ENCODE measurements at places on chromosomes 16 and 17.
A peak's percentile ranks its signal among the peaks of the same experiment; 100 is the strongest.

DNA sequence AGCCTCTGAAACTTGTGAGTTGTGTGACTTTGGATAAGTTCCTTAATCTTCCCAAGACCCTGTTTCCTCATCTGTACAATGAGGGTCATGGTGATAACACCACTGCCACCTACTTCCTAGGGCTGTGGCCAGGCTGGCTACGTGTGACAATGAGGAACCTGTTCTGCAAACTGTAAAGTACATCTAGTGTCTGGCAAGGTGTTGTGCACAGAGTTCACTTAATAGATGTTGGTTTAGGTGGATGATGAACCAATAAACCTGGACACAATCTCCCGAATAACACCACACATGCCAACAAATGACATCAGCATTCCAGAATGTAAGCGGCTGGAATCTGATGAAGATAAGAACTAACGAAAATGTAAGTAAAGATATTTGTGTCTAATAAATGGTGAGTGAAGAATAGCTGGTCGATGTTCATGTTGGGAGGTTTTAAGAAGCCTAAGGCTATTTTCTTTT, 82.3 kb downstream of the MARCHF10 start:
- no peak for DNase-seq

GRCh38 chr17:73030995-73031394, 61.5 kb downstream of the SLC39A11 start:
- DNase-seq = no peak

- DNase-seq = peak; percentile 86
Observed at GRCh38 chr17:29613352-29613837, 9.3 kb downstream of the CORO6 start.

DNA sequence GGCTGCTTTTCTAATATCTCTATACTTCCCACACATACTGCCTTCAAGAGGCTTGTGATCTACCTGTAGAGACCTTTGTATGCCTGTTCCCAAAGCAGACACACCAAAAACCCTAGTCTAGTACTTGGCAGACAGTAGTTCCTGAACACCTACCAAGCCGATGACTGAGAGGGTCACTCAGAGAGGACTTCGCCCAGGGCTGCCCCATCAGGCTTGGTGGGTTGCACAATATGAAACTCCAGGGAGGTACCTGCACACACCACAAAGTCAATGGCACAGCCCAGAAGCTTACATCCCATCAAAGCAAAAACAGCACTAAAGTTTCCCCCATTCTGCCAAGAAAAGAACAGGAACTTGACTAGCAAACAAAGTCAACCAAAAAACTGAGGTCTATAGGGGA, 30.3 kb downstream of the ASPA start:
- DNase-seq = no peak

- no peak for DNase-seq
Observed at GRCh38 chr16:50284131-50284911, 18.0 kb downstream of the ADCY7 start.

DNA sequence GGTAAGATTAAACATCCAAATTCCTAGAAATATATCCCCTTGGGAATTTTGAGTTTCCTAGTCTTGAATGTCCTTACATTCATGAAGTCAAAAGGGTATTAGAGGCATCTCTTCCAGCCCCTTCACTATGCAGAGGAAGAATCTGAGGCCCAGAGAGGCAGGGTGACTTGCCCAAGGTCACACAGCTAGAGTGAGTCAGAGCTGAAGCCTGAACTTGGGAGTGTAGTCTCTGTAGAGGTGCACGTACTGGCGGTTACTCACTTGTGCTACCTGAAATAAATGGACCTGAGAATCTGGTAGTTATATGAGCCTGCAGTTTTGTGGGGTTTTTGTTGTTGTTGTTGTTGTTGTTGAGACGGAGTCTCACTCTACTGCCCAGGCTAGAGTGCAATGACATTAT, 164.0 kb downstream of the XYLT1 start:
- no peak for DNase-seq

DNA sequence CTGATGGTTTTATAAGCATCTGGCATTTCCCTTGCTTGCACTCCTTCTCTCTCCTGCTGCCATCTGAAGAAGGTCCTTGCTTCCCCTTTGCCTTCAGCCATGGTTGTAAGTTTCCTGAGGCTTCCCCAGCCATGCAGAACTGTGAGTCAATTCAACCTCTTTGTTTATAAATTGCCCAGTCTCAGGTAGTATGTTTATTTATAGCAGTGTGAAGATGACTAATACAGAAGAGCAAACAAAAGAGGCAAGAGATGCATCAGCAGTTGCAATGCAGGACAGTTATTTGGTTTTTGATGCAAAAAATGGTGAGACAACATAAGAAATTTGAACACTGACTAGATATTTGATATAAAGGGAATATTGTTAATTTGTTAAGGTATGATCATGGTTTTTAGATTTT, 16.8 kb downstream of the TMEM100 start:
- no peak for DNase-seq

DNA sequence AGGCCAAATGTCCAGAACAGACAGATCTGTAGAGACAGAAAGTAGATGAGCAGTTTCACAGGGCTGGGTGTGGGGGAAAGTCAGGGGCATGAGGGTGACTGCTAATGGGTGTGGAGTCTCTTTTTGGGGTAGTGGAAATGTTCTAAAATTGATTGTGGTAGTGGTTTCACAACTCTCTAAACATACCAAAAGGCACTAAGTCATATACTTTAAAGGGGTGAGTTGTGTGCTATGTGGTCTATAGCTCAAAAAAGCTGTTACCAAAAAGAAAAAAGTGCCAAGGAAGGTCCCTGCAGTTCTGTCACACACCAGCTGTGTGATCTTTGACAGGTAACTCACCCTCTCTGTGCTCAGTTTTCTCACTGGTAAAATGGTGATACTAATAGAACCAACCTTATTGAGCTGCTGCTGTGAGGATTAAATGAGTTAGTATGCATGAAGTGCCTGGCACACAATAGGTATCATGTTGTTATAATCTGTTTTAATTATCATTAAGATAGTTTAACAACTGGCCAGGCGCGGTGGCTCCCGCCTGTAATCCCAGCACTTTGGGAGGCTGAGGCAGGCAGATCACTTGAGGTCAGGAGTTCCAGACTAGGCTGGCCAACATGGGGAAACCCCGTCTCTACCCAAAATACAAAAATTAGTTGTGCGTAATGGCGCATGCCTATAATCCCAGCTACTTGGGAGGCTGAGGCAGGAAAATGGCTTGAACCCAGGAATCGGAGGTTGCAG, 10.3 kb downstream of the ITGAX start:
- DNase-seq = no peak

DNA sequence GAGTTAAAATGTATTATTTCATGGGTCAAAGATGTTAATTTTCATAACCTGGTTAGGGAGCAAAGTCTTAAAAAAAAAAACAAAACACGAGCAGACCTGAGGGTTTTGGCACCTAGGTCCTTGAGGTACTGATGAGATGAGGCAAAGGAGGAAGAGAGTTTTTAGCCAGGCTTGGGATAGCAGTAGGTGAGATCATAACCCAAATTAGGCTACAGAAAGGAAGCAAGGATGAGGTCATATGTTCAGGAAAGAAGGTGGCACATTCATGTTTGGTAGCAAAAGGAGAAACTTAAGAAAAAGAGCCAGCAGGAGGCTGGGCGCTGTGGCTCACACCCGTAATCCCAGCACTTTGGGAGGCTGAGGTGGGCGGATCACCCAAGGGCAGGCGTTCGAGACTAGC, 2.8 kb downstream of the ATXN1L start:
- no peak for DNase-seq

- DNase-seq = no peak
Observed at GRCh38 chr17:9443811-9444210, 131.8 kb downstream of the STX8 start.

- DNase-seq = no peak
Observed at GRCh38 chr17:80876950-80877728, 114.5 kb upstream of the CHMP6 start.

DNA sequence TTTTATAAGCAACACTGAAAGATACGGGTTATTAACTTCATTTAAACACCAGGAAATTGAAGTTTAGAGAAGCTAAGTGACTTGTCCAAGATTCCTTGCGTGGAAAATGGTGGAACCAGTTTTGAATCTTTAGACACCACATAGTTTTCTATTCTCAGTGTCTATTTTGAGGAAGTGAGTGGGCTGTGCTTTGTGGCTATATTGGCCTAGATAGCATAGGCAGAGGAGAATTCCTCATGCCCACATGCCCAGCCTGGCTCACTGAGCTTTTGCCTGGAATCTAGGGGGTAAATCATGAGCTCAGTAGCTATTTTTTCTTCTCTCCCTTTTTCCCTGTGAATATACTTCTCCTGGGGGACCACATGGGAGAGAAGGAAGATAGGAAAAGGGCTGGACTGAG, 431.3 kb downstream of the HS3ST3B1 start:
- DNase-seq = no peak

DNA sequence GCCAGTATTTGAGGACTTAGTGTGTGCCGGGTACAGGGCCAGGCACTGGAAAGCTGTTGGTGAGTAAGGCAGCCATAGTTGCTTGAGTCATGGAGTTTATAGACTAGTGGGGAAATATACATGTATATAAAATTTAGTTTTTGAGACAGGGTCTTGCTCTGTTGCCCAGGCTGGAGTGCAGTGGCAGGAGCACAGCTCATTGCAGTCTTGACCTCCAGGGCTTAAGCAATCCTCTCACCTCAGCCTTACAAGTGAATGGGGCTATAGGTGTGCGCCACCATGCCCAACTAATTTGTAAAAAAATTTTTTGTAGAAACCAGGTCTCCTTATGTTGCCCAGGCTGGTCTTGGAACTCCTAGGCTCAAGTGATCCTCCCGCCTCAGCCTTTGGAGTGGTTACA, 2.4 kb downstream of the PDP2 start:
- DNase-seq = no peak

DNA sequence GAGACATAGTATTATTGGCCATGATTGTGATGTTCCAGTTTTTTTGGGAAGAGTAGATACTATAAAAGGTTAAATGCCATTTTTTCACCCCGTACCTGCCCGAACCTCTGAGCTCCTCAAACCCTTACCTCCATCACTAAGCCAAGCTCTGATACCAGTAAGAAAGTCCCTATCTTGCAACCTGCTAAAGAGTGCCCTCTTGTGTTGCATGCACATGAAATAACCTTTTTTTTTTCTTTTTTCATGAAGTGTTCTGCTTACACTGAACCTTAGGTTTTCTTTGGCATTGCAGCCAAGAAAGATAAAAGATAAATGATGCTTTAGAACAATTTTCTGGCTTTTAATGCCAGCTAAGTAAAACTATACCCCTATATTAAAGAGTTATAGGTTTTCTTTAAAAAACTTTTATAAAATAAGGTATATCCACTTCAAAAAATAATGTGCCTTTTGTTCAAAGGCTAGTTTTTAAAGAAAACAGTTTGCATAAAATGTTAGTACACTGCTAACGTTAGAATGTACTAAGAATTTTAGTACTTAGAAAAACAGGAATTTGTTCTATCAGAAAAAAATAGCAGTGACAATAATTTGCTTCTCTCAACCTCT, 295.3 kb upstream of the PMFBP1 start:
- DNase-seq = no peak

DNA sequence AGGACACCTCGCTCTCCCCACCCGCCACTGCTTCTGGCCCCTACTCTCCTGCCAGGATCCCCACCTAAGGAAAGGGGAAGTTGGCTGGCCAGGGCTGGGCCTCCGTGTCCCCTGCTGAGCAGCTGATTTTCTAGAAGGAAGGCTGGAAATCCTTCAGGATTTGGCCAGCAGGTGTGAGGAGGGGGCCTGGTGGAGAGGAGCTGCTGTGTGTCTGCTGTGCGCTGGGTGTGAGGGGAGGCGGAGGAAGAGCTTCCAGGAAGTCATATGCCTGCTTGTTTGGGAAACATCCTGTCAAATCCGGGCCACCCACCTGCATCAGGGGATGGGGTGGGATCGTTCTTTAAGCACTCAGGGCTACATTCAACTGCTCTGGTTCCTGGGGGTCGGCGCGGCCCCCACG, 28.6 kb downstream of the TPSG1 start:
- DNase-seq = no peak

- DNase-seq = no peak
Observed at GRCh38 chr17:58079300-58080033, 3.8 kb upstream of the DYNLL2 start.

DNA sequence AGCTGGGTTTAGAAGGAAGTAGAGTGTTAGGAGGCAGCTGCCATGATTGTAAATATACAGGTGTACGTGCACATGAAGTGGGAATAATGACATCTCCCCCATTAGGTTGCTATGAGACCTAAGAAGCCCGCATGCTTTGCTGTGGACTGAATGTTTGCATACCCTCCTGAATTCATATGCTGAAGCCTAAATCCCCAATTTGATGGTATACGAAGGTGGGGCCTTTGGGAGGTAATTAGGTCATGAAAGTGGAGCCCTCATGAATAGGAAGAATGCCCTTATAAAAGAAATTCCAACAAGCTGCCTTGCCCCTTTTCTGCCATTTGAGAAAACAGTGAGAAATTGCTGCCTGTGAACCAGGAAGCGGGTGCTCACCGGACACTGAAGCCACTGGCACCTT, 44.0 kb downstream of the CCDC182 start:
- DNase-seq = no peak

- DNase-seq = no peak
Observed at GRCh38 chr17:50439008-50439407, 13.0 kb downstream of the ACSF2 start.

DNA sequence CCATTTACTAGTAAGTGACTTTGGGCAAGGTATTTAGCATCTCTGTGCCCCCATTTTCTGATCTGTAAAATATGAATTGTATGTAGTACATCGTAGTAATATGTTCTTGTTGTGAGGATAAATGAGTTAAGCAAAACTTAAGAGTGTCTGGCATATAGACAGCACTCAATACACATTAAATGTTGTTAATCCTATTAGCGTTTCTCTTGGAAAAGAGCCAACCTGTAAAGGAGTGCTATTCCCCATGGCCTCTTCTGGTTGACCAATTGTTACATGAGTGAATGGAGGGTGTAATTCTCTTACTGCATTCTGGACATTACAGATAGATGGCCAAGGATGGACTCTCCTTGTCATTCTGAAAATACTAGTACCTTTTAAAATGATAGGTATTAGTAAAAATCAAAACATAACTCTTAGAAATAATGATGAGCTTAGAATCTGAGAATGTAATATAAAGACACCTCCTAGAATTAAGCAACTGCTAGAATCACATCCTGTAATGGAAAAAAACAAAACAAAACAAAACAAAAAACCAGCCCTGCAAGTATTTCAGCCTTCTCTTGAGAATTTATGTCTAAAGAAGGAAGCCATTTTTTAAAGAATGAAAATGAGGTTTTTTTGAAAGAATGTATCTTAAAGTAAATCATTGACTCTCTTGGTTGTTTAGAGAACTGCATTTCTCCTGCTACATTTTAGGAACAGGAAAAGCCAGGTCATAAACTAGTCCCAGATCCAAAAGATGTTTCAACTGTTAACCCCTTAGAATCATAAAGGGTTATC, 30.5 kb downstream of the IQCK start:
- no peak for DNase-seq

Measured in CD4-positive, alpha-beta T cell treated with Interferon gamma for 1 hour (primary cell).